ENCODE measurements at places on chromosomes 16 and 17.
A peak's percentile ranks its signal among the peaks of the same experiment; 100 is the strongest.

GRCh38 chr16:70421473-70422311 lies 17.2 kb downstream of the ST3GAL2 start:
- no peak for DNase-seq

GRCh38 chr17:20998571-20999043 lies 44.2 kb downstream of the USP22 start:
- DNase-seq, result no peak

DNA sequence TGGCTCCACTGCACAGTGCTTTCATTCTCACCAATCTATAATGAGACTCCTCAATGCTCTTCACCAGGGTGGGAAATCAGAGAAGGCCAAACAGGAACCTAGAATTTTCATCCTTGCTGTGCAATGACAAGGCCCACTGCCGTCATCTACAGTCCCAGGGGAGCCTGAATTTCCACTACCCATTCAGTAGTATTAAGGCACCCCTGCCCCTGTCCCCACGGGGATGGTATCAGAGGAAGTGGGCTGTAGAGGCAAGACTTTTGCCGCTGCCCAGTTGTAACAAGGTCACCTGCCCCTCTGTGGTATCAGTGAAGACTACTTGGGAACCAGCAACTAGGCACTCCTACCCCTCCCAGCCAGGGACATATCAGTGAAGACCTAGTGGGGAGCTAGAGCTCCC lies 104.5 kb downstream of the C16orf78 start:
- DNase-seq, result no peak

GRCh38 chr16:23310217-23310616 lies 8.1 kb downstream of the SCNN1B start:
- DNase-seq, result no peak

DNA sequence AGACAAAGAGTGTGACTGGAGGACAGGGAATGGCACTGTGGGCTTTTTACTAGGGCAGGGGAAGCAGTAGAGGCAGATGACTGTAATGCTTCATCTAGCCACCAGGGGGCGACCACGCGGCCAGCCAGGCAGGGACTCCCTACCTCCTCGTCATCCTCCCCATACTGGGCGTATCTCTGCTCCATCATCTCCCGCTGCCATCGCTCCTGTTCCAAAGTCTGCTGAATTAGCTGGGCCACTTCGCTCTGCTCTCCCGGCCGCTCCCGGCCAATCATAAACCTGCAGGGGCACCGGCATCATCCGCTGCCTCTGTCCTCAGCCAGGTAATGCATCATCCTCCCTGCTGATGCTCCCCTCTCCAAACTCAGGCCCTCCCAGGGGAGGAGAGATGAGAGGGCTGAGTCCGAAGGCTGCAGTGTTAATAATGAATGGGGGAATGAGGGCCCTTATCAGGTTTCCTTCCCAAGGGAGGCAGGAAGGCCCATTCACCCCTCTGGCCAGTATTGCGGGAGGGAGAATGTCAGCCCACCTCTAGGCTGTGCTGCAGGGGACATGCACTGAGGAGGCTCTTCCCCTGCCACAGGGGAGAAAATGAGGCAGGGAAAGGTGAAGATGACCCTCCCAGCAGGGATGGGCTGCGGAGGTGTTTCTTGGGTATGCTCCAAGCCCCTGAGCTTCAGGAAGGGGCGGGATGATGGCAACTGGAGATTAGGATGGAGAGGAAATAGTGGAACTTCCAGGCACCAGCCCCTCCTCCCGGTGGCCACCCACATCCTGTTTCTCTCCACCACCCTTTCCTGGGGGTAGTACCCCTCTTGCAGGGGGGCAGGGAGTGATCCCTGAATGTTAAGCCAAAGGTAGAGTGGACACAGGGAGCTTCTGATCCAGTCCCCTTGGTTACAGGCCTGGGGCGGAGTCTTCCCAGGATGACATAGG lies 10.3 kb upstream of the SAMD14 start:
- peak; percentile 83 for DNase-seq

GRCh38 chr17:75845058-75845711 lies 981 bp upstream of the UNC13D start:
- DNase-seq, result peak; percentile 74

Measured in activated CD4-positive, alpha-beta T cell treated with anti-CD3 and anti-CD28 coated beads, Interleukin-2, Interleukin-4, amounts not matched to agents 100 ng/mL and 50 ng/mL, durations not matched to agents 16 hours and 8 hours (primary cell).